ENCODE measurements at places on chromosomes 11 and 22. TPM values are rescaled to one million over a fixed set of nuclear protein-coding genes. Genes with fewer than 3 reads are reported as not detected.

GRCh38 chr11:82906236-82906635, 4.7 kb downstream of the DDIAS start:
- no peak for DNase-seq

- no peak for DNase-seq
Observed at GRCh38 chr11:116200564-116200963, 572.2 kb downstream of the BUD13 start.

DNA sequence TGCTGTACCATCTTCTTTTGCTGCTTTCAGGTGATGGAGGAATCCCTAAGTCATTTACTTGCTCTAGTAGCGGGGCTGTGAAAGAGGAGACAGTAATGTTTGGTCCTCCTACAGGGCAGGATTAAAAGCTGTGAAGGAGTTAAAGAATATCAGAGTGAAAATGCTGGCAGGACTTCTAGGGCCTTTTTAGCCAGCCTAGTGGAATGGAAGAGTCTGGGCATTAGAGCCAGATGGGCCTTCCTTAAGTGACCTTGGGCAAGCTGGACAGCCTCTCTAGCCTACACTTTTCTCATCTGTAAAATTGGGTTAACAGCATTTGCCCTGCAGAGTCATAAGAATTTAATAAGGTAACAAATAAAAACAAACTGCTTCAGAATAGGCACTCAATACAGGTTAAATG, 114.7 kb downstream of the RBFOX2 start:
- no peak for DNase-seq

GRCh38 chr11:10322830-10323792, 18.2 kb downstream of the ADM start:
- DNase-seq, result peak; percentile 72

The CDC42BPG gene
- polyA plus RNA-seq, result 0.56 TPM

The HBB gene
- polyA plus RNA-seq, result 26.3 TPM

The PRR33 gene
- polyA plus RNA-seq, result not detected

Data from aorta (tissue), 5 donors.